ENCODE measurements at places on chromosomes 16 and 17. TPM values are rescaled to one million over a fixed set of nuclear protein-coding genes. Genes with fewer than 3 reads are reported as not detected.

- no peak for DNase-seq
- no peak overlapping the region for H3K27ac ChIP-seq
- no peaks in the 10 kb centered on the region for H3K36me3 ChIP-seq
- H3K4me3 ChIP-seq = no peak overlapping the region
- H3K27me3 ChIP-seq = no peaks in the 10 kb centered on the region
These were observed 90.6 kb downstream of the USP22 start for GRCh38 chr17:20952183-20952582.

DNA sequence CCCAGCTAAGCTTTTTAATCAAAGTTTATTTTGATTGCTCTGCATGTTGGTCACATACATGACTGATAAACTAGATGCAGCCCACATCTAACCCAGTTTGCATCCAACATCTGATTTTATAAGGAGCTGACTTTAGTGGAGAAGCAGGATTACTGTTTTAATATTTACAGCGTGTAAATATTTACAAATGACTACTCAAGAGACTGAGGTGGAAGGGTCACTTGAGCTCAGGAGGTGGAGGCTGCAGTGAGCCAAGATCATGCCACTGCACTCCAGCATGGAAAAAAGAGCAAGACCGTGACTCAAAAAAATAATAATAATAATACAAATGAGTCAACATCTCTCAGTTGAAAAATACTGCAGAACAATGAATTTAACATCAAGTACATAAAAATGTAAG is 50.8 kb downstream of the PARN start:
- no peak overlapping the region for H3K27ac ChIP-seq
- H3K27me3 ChIP-seq = no peaks in the 10 kb centered on the region
- no peak for DNase-seq
- H3K4me1 ChIP-seq = no peaks in the 10 kb centered on the region

GRCh38 chr17:42133461-42134041 is 10.9 kb downstream of the HSPB9 start:
- DNase-seq = no peak
- H3K4me3 ChIP-seq = no peak overlapping the region
- no peaks in the 10 kb centered on the region for H3K27me3 ChIP-seq
- H3K36me3 ChIP-seq = no peaks in the 10 kb centered on the region

GRCh38 chr17:64306850-64307463 is 43.9 kb upstream of the TEX2 start:
- no peak overlapping the region for H3K4me3 ChIP-seq
- no peaks in the 10 kb centered on the region for H3K36me3 ChIP-seq
- peak; percentile 67 for DNase-seq
- no peaks in the 10 kb centered on the region for H3K27me3 ChIP-seq

DNA sequence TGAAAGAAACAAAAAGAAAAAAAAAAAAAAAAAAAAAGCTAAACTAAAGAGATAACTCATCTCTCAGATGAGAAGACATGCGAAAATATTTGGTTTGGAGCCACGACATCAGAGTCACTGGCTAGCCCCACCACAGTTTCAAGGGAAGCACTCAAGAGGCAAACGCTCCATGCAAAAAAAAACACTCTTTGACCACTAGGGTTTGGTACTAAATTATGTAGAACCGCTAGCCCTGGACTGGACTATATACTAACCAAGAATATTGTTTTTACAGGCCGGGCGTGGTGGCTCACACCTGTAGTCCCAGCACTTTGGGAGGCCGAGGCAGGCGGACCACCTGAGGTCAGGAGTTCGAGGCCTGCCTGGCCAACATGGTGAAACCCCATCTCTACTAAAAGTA is 37.3 kb downstream of the METTL16 start:
- no peaks in the 10 kb centered on the region for H3K4me1 ChIP-seq
- H3K36me3 ChIP-seq = no peaks in the 10 kb centered on the region
- no peaks in the 10 kb centered on the region for H3K27me3 ChIP-seq
- no peak for DNase-seq
- H3K4me3 ChIP-seq = no peak overlapping the region

DNA sequence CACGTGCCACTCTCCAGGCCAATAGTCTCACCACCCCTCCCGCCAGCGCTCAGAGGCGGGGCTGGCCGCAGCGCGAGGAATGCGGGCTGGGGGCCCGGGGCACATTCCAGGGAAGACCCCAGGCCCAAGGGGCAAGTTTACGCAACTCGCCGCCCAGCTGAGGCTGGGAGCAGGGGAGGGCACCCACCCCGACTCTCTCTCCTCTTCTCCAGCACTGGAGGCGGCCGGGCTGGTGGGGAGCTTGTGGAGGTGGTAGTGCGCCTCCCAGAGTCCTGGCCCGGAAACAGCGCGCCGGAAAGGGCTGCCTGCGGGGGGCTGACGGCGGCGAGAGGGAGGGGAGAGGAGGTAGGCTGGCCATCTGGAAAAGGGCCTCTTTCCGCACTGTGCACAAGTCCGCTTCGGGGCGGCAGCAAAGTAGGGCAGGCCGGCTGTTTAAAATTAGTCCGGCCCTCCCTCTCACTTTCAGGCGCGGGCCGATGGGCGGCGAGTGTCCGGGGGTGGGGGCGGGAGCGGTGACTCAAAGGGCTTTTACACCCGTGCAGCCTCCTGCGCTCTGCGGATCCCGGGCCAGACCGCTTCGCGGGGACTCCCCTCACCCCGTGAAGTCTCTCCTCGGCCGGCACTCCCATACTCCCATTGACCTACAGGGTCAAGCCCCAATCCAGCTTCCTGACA is 1.1 kb downstream of the FHOD1 start:
- H3K36me3 ChIP-seq = no peaks in the 10 kb centered on the region
- peak; percentile 91 for DNase-seq
- peaks cover 13% of the 10 kb centered on the region for H3K4me1 ChIP-seq
- H3K4me3 ChIP-seq = peak overlapping the region; percentile 79
- H3K27me3 ChIP-seq = no peaks in the 10 kb centered on the region
- peak overlapping the region; percentile 85 for H3K27ac ChIP-seq

DNA sequence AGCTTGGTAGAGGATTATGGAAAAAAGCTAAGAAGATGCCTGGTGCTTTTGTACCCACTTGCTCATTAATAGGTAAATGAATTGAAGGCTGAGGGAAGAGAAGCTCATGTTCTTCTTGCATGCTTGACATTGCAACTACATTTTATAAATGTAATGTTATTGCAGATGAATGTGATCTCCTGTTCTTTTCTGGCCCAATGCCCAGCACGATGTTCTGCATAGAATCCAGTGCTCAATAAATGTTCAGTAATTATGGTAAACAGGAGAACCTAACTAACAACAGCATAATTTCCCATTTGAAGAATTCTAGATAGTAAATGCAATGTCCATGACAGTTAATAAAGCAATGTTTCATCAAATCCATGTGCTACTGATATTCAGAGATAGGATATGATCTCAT is 638.2 kb upstream of the SOX9 start:
- no peaks in the 10 kb centered on the region for H3K36me3 ChIP-seq
- H3K27ac ChIP-seq = no peak overlapping the region
- no peak overlapping the region for H3K4me3 ChIP-seq

GRCh38 chr17:78322858-78323455 is 36.9 kb downstream of the SOCS3 start:
- H3K36me3 ChIP-seq = no peaks in the 10 kb centered on the region
- DNase-seq = no peak
- peak overlapping the region; percentile 38 for H3K27ac ChIP-seq
- no peak overlapping the region for H3K4me3 ChIP-seq
- H3K4me1 ChIP-seq = peaks cover 4% of the 10 kb centered on the region

- no peaks in the 10 kb centered on the region for H3K27me3 ChIP-seq
- no peak overlapping the region for H3K4me3 ChIP-seq
- no peaks in the 10 kb centered on the region for H3K4me1 ChIP-seq
These were observed 3.3 kb downstream of the NLRP1 start for GRCh38 chr17:5580969-5581368.

KRT40 gene
- not detected for total RNA-seq

PRSS8 gene
- total RNA-seq = 2.8 TPM

DNA sequence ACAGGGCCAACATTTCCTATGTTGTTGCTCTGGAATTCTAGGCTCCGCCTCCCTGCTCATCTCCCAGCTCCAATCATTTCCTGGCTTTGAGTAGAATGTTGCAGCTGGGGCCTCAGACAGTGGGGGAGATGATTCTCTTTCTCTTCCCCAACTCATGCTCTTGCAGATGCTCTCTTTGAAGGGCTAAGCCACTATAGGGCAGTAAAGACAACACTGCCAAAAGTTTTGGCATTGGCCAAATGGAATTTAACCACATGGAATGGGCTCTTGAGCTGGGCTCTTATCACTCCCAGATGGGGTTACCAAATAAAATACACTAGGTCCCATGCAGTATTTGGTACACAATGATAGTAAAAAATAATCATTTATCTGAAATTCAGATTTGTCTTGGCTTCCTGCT is 19.6 kb upstream of the EFCAB13 start:
- no peak for DNase-seq
- H3K27me3 ChIP-seq = no peaks in the 10 kb centered on the region
- no peak overlapping the region for H3K27ac ChIP-seq

FOXK2 gene
- 29.1 TPM for total RNA-seq

GRCh38 chr16:21302454-21302853 is 24.4 kb upstream of the CRYM start:
- no peaks in the 10 kb centered on the region for H3K27me3 ChIP-seq
- H3K4me3 ChIP-seq = no peak overlapping the region
- no peak overlapping the region for H3K27ac ChIP-seq
- H3K36me3 ChIP-seq = no peaks in the 10 kb centered on the region

GRCh38 chr16:47705266-47705665 is 244.1 kb downstream of the PHKB start:
- DNase-seq = no peak
- no peaks in the 10 kb centered on the region for H3K27me3 ChIP-seq
- no peaks in the 10 kb centered on the region for H3K36me3 ChIP-seq
- no peak overlapping the region for H3K27ac ChIP-seq

DNA sequence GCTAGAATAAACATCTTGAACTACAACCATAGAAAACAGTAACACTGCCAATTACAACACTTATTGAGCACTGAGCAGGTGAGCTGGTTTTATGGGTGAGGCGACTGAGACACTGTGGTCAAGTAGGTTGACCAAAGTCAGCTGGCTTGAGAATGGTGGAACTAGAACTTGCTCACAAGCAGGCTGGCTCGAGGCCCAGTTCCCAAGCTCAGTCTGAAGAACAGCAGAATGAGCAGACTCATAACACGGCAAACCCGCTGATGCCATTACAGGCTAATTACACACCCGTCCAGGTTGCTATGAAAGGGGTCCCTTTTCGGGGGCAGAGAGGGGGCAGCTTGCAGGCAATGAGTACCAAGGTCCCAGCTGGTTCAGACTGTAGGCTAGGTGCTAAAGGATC is 6.5 kb downstream of the ZZEF1 start:
- H3K4me3 ChIP-seq = no peak overlapping the region
- H3K27me3 ChIP-seq = no peaks in the 10 kb centered on the region
- H3K4me1 ChIP-seq = no peaks in the 10 kb centered on the region

PRSS36 gene
- 0.28 TPM for total RNA-seq

GRCh38 chr17:78763561-78763960 is 18.5 kb downstream of the CYTH1 start:
- no peak overlapping the region for H3K4me3 ChIP-seq
- DNase-seq = no peak
- H3K4me1 ChIP-seq = peaks cover 13% of the 10 kb centered on the region
- H3K27ac ChIP-seq = no peak overlapping the region
- H3K27me3 ChIP-seq = no peaks in the 10 kb centered on the region

- H3K27ac ChIP-seq = no peak overlapping the region
- H3K36me3 ChIP-seq = no peaks in the 10 kb centered on the region
- no peak for DNase-seq
- H3K27me3 ChIP-seq = no peaks in the 10 kb centered on the region
- peaks cover 2% of the 10 kb centered on the region for H3K4me1 ChIP-seq
These were observed 9.4 kb upstream of the CPSF4L start for GRCh38 chr17:73271072-73271471.

LSM12 gene
- 54.6 TPM for total RNA-seq

DNA sequence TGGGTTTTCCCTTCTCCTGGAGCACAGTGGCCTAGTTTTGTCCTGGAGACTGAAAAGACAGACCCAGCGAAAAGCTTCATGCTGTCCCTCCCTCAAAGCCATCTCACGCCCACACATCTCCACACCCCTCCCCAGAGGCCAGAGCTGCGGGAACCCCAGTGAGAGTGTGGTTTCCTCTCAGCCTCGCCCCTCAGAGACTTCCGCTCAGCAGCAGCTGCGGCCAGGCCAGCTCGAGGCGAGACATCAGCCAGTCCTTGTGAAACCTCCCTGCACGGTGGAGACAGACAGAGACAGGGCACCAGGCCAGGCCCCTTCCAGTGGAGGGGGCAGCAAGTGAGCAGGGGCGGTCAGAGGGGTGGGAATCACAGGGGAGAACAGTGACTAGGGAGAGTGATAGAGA is 77.0 kb upstream of the TNRC6C start:
- H3K36me3 ChIP-seq = no peaks in the 10 kb centered on the region
- H3K27me3 ChIP-seq = no peaks in the 10 kb centered on the region
- H3K27ac ChIP-seq = no peak overlapping the region
- no peak overlapping the region for H3K4me3 ChIP-seq
- peaks cover 2% of the 10 kb centered on the region for H3K4me1 ChIP-seq

DNA sequence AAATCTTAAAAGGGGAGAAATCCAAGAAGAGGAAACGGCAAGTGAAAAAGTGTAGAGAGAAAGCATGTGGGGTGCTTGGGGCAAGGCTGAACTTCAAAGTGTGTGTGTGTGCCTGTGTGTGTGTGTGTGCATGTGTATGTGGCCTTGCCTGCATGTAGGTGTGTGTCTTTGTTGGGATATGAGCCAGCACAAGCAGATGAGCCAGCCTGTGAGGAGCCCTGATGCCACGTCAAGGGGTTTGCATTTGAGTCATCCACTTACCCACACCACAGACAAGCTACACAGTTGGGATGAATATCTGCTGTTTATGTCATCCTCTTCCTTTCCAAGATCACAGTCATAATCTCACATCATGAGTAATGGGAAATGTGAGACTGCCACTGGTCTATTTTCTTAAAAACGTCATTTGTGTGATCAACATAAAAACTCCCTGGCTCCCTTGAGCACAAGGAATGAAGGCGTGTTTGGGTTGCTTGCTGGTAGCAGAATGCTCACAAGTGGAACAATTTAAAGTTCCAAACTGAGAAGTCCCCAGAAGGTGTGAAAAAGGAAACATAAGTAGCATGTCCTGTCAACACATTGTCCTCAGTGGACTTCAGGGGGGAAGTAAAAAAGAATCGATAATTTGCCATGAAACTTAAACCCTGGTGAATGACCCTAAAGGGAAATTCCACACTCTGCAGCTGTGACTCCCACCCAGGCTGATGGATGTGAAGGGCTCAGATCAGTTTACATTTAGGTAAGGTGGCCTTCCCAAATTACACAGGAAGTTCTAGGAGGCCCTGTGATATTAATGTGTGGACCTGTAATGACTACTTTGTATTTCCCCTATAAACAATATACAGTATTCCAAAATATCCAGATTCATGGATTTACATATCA is 14.7 kb downstream of the KCTD19 start:
- no peaks in the 10 kb centered on the region for H3K4me1 ChIP-seq
- no peaks in the 10 kb centered on the region for H3K27me3 ChIP-seq
- H3K36me3 ChIP-seq = no peaks in the 10 kb centered on the region
- no peak overlapping the region for H3K27ac ChIP-seq
- no peak for DNase-seq

Measured in ovary (tissue), 10 donors.